ENCODE measurements at places on chromosomes 7 and 10.

DNA sequence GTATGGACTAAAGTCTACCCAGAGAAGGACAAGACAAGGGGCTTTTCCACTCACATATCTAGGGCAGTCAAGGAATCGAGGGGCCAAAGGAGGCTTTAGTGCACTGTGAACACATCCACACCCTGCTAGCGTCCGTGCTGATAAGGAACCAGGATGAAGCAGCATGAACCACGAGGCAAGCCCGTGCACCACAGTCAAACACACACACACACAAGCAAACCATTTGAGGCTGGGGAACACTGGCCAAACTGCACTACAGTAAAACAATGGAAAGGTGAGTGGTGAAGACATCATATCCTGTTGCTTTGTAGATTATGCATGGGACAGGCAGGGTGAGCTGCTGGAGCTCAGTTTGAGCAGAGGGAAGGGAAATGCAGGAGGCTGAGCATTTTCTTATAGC, 177.4 kb upstream of the CDCA7L start:
- DNase-seq, result no peak

DNA sequence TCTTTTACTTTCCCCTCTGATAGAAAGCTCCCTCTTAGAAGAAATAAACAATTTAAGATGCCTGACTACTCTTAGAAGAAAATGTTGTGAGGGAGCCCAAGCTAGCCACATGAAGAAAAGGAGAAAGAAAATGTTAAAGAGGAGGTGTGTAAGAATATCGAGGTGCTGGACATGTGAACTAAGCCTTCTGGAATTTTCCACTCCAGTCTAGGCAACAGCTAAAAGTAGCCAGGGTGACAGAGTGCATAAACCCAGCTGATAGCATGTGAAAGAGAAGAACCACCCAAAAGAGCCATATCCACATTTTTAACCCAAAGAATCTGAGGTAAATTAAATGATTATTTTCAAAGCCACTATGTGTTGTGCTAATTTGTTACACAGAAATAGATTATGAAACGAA, 1690.6 kb upstream of the LRRTM3 start:
- no peak for DNase-seq

GRCh38 chr10:24381235-24382010, 172.5 kb downstream of the KIAA1217 start:
- no peak for DNase-seq

DNA sequence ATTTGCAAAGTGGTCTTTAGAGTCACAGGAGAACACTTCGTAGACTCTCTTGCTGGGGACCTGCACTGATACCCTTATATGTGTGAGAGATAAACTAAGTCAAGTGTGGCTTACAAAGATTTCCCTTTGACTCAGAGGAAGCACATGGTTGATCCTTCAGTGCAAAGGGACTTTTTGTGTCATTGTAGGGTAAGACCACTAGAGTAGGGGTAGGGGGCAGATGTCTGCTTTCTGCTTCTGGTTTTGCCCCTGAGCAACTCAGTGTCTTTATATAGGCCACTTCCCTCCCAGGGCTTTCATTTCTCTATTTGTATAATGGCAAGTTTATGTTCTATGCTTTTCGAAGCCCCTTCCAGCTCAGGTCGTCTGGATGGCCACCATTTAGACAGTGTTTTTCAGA, 281.7 kb downstream of the SORCS3 start:
- no peak for DNase-seq

DNA sequence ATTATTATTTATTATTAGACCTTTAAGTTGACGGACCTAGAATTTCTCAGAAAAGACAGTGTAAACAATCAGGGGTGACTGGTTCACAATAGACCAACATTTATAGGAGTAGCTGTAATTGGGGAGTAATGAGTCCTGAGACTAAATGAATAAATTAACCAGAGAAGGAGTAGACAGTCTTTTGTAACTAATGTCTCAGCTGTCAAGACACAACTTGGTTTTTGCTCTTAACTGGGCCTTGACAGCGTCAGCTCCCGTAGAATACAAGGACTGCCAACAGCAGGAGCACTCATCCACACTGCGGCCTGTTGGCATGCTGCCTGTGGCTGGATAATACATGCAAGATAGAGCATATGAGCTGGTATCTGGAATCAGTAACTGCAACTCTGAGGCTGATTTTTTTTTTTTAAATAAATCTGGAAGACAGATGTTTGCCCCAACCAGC, 123.9 kb downstream of the CACNA2D1 start:
- no peak for DNase-seq

DNA sequence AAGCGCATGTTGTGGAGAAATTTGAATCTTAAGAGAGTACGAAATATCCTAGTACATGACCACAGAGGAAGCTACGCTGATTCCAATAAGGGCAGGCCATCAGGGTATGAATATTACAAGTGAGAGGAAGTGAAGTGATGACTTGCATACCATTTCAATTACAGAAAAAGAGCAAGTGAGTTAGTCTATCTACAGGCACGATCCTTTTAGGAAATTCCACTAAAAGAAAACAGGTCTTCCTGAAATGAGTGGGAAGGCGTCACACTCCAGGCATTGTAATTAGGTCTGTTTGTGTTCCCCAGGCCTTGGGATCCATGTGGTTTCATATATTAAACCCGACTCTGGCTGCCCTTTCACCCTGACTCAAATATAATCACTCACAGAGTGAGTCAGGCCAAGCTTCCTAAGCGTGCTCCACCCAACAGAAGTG, 152.5 kb downstream of the SEMA3A start:
- no peak for DNase-seq

DNA sequence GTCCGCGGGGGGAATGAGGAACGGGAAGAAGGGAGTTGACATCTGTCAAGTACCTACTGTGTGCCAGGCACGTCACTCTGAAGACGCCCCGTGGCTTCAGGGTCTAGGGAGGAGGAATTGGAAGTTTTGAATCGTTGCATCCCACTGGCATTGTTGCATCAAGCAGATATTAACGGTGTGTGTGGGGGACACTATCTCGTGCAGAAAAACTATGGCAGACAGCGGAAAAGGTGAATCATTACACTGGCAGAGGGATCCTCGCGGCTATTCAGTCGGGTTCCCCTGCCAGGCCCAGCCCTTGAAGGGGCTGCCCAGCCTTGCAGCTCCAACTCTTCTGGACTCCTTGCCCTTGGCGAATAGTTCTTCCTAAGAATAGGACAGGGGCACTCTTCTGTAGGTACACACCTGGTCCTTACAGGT, 1.0 kb upstream of the KIAA1549 start:
- no peak for DNase-seq

Data from stimulated activated CD4-positive, alpha-beta T cell treated with anti-CD3 and anti-CD28 coated beads, Interleukin-1b, Interleukin-23, amount 100 ng/mL, for 24 hours (primary cell).